Globus pallidus (tissue), 1 donor: ENCODE measurements at places on chromosomes 4 and X.

GRCh38 chr4:73612032-73612431 is 8.2 kb downstream of the RASSF6 start:
- DNase-seq = no peak

GRCh38 chrX:121146059-121146628 is 98.7 kb downstream of the GLUD2 start:
- no peak for DNase-seq

DNA sequence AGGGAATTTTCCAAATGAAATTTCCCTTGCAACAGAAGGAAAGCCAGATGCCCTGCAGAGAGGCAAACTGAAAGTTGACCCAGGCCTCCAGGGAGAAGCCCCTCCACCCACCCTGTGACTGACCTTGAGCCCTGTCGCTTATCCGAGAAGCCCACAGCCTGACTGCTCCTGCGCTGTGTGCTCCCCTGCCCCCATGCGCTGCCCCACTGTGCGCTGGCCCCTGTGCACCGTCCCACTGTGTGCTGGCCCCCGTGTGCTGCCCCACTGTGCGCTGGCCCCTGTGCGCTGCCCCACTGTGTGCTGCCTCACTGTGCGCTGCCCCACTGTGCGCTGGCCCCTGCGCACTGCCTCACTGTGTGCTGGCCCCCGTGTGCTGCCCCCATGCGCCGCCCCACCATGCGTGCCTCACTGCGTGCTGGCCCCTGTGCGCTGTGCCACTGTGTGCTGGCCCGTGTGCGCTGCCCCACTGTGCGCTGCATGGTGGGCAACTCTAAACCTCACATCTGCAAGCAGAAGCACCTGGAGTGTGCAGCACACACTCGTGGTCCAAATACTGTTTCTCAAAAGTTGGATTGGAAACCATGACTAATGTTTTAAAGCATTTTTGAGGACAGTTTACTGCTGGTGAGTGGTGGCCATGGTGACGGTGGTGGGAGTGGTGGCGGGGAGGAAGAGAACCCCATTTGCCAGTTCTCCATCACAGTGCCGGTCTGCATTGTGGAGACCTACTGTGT is 8.3 kb upstream of the GRPEL1 start:
- no peak for DNase-seq

DNA sequence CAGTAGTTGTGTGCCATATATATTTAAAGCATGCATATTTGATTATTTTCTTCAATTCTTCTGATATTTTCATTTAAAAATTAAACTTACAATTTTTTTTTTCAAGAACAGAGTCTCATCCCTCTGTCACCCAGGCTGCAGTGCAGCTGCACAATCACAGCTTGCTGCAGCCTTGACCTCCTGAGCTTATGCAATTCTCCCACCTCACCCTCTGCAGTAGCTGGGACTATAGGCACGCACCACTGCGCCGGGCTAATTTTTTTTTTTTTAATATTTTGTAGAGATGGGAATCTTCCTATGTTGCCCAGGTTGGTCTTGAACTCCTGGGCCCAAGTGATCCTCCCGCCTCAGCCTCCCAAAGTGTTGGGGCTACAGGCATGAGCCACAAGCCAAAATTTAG is 5.8 kb upstream of the DCLK2 start:
- no peak for DNase-seq

DNA sequence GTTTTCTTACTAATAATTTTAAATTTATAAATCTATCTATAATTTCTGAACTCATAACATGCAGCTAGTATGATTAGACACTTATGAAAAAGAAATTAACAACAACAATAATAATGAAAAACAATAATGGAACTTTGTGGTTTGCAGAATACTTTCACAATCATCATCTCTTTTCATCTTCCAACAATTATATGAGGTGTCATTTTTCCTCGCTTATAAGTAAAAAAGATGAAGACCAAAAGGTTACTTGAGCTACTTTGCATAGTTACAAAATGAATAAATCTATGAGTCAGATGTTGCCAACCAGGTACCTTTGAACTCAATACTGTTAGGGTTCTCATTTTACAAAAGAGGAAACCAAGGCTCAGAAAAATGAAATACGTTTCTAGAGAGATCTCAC is 98.5 kb upstream of the ELOVL6 start:
- DNase-seq = no peak

- no peak for DNase-seq
Observed at GRCh38 chr4:120839974-120840751, 82.4 kb downstream of the PRDM5 start.

GRCh38 chrX:113473418-113473817 is 632.8 kb upstream of the AMOT start:
- DNase-seq = no peak

GRCh38 chr4:62342346-62342745 is 1142.2 kb downstream of the ADGRL3 start:
- no peak for DNase-seq

DNA sequence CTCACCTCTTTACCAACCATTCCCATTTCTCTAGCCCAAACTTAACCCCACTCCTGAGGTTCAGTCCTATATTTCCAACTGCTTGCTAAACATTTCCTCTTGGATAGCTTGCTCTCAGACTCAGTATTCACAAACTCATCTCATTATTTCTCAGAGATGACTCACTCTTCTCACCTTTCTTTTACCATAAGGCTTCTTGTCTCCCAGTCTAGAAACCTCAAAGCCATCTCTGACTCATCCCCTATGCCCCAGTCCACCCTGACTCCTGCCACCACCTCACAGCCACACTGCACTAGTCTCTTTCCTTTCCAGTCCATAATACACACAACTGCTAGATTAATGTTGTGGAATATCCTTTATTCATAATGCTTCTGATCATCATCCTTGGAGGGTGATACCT is 4.8 kb downstream of the FRMPD3 start:
- DNase-seq = no peak

DNA sequence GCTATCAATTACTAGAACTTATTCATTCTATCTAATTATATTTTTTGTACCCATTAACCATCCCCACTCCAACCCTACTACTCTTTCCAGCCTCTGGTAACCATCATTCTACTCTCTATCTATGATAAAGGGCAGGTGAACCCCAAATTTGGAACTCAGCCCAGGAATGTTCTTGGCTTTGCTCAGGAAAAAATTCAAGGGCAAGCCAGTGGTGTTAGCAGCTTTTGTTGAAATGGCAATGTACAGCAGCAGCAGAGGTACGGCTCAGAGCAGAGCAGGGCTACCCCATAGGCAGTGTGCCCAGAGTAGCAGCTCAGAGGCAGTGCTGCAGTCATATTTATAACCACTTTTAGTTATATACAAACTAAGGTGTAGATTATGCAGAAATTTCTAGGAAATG is 138.2 kb downstream of the RNF150 start:
- no peak for DNase-seq

DNA sequence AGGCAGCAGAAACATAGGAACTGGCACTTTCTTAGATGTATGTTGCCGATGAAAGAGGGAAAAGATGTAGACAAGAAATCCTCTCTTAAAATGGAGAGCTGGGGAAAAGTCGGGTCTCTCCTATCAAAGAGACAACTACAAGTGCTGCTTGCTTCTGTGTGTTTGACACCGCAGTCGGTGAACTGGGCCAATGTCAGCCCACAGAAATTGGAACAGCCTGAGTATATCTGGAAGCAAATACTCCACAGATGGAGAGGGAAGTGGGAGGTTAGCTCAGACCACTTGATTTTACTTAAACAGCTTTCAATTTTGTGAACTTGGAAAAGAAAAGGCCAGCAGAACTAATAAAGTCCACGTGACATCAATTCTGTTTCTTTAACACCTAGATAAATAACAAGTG is 230.9 kb upstream of the FAT1 start:
- DNase-seq = no peak

DNA sequence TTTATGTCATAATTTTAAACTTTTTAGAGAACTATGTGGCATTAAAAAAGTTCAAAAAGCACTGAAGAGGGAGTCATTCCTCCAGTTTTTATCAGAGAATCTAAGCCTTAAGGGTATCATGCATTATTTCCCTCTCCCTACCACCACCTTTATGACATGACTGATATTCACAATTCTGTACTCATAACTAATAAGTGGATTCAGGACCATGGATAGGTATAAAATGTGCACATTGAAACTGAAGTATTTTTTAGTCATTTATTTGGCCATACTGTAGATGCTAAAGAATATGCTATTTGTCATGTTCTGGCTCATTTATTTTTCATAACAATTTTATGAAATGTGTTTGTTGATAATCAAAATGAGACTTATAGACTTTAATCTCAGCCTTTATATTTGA is 897.5 kb upstream of the AGA start:
- no peak for DNase-seq

- DNase-seq = no peak
Observed at GRCh38 chr4:1099270-1099669, 14.1 kb downstream of the RNF212 start.

DNA sequence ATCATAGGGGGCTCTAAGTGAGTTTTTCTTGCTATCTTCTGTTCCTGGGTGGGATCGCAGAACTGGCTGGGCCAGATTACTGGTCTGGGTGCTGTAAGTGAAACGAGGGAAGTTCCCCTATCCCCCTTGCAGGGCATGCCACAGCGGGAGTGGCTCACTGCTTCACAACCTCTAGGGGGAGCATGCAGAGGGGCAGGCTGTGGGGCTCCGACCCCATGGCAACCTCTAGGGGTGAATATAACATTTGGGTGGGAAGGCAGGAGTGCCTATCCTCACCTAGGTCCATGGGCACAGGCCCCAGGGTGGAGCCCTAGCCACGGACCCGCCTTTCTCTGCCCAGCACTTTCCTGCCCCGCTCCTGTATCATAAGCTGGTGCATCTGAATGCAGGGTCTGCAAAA is 1.7 kb upstream of the RRAGB start:
- DNase-seq = no peak

- DNase-seq = no peak
Observed at GRCh38 chr4:159937595-159937994, 834.7 kb downstream of the RAPGEF2 start.

- DNase-seq = no peak
Observed at GRCh38 chr4:123825596-123826291, 429.1 kb downstream of the SPRY1 start.

- no peak for DNase-seq
Observed at GRCh38 chr4:168723020-168723419, 226.2 kb downstream of the PALLD start.

GRCh38 chr4:2462218-2462991 is 6.5 kb upstream of the RNF4 start:
- peak; percentile 71 for DNase-seq

DNA sequence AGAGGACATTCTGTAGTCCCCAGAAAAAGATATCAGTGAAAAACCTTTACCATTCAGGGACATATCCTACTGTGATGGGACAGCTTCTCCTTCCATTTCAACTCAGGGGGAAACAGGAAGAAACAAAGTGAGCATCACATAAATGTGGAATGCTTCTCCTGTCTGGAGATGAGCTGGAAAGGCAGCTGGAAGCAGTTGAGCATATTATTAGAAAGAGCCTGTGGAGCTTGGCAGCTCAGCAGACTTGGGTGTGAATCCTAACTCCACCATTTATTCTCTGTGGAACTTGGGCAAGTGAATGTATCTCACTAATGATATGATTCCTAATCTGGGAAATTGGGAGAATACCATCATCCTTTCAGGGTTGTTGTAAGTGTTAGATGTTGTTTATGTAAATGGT is 232.1 kb upstream of the F9 start:
- no peak for DNase-seq

- DNase-seq = no peak
Observed at GRCh38 chrX:36978886-36979285, 29.3 kb upstream of the FAM47C start.

- DNase-seq = peak; percentile 69
Observed at GRCh38 chrX:86148024-86148511, at the start of gene DACH2. TSS of gene DACH2 (plus strand) at chrX:86148451.

DNA sequence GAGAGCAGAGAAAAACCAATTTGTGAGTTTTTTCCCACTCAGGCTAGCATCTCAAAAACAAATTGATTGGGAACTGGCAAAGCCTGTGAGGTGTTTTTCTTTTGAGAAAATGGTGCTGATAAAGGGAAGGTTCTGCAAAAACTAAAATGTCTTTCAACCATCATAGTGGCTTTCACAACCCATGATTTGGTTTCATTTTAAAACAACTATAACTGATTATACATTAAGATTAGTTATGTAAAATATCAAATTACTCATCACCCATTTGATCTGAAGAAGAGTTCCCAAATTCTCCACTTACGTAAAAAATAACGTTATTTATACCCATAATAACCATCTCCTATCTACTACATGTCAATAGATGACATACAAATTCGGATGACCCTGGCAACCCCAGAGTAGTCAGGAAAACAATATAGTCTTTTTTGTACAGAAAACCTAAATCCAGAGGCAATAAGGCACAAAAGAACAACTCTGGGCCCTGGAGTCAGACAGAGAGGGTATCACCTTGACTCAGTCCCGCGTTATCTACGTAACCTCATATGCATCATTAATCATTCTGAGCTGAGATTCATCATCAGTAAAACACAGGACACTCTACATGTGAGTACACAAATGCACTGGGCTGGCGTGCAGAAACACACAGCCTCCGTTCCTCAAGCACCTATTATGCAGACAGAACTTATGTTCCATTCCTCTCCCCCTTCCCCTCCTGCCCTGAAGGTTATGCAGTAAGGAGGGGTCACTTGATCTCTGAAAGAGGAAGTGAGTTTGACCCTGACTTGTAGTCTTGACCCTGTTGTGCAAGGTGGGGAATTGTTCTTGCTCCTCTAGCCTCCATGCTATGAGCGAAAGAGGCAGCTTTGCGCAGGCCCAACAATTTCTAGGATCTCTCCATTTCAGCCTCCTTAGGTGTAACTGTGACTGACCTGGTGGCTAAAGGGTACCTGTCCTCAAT is 82.2 kb downstream of the SLC9A7 start:
- no peak for DNase-seq

- no peak for DNase-seq
Observed at GRCh38 chr4:101192244-101192643, 155.1 kb downstream of the PPP3CA start.

DNA sequence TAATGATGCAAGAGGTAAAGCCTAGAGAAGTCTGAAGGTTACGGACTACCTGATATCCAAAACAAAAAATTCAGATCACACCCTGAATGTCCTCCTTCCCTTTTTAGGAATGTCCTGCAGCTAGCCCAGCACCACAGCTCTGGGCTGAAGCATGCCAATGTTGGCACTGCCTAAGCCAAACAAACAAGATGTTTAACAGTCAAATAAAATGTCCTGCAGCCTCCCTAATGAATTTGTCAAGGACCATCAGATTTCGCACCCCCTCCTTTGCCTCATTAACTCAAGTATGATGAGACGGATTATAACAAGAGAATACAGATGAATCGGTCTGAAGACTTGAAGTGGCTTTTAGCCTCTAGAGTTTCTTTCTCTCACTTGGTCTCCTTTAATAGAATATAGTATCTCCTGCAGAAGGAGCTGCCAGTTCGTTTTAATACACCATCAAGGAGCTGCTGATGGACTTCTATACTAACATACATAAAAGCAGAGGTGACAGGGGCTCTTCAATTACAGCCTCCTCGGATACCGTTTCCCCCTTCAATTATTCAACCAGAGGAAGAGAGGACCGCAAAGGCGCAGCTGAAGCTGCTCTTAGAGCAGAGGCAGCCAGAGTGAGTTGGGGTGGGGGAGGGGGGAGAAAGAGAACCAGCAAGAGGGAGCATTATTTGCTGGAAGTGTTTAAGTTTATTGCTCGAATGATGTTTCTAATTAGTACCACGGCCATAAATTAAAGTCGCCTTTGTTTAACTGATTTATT is 3.0 kb upstream of the MAB21L2 start:
- DNase-seq = no peak
